ENCODE measurements at places on chromosomes 12 and 14.
A peak's percentile ranks its signal among the peaks of the same experiment; 100 is the strongest.

GRCh38 chr12:47231456-47231855, 151.7 kb upstream of the AMIGO2 start:
- no peak for DNase-seq

DNA sequence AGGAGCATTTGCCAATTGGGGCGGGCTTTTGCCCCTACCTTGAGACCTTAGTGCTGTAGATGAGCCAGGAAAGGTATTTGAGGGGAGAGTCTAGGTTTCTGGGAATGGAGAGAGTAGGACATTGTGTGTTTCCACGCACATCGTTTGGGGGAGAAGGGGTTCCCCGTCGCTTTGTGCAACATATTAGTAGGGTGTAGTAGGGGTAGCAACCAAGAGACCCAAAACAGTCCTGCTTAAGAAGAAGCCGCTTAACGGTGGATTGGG, 694 bp upstream of the PTGES3 start:
- no peak for DNase-seq

- no peak for DNase-seq
These were observed 134.1 kb downstream of the PLEKHA5 start for GRCh38 chr12:19263672-19264071.

DNA sequence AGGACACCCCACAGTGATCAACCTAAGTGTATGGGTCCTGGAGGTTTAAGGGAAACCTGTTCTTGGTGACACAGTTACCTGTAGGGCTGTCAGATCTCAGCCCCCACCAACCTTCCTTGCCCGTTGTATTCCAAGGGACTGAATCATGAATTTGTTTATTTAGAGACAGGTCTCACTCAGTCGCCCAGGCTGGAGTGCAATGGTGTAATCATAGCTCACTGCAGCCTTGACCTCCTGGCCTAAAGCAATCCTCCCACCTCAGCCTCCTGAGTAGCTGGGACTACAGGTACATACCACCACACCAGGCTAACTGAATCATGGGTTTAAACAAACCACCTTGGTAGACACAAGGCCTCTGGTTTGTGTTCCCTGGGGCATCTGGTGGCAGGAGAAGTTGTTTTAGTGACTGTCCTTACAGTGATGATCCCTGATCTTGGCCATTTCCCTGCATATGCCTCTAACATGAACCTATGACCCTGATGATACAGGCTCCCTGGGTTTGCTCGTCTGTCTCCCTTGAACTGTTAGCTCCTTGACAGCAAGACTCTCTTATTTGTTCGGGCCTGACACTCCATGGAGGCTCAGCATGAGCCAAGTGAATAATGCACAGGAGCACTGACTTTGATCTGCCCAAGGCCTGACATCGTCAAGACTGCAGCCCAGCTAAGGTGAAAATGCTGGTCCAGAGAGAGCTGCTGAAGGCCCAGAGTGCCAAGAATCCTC, 47.9 kb downstream of the PITPNM2 start:
- DNase-seq = no peak

DNA sequence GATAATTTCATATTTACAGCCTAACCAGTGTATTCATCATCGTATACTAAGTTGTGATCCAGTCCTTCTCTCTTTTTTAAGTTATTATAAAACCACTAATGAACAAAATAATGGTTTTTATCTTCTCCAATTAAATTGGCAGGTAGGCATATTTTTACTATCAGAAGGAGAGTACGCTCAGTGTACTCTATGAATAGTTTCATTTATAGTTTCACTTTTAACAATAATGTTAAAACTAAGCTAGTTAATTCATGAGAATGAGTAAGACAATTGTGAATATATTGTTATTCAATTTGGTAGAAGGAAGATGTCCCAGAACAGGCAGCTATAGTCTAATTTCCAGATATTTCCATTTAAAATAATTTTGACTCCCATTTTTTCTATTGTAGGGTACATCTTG, 277.1 kb downstream of the RASSF9 start:
- DNase-seq = no peak

DNA sequence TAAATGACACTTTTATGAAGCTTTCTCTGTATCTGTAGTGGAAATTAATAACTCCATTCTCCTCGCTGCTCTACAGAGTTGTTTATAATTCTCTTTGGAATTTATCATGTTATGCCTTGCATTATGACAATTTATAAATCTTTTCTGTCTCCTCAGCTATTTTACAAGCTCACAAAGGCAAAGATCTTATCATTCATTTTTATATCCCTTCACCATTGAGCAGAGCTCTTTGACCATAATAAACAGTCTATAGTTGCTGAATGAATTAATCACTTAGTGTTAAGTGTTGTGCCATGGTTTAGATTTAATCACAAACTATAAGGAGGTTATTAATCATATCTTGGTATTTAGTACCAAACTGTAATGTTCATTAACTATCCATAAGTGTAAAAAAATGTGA, 126.4 kb downstream of the NAV3 start:
- DNase-seq = no peak

DNA sequence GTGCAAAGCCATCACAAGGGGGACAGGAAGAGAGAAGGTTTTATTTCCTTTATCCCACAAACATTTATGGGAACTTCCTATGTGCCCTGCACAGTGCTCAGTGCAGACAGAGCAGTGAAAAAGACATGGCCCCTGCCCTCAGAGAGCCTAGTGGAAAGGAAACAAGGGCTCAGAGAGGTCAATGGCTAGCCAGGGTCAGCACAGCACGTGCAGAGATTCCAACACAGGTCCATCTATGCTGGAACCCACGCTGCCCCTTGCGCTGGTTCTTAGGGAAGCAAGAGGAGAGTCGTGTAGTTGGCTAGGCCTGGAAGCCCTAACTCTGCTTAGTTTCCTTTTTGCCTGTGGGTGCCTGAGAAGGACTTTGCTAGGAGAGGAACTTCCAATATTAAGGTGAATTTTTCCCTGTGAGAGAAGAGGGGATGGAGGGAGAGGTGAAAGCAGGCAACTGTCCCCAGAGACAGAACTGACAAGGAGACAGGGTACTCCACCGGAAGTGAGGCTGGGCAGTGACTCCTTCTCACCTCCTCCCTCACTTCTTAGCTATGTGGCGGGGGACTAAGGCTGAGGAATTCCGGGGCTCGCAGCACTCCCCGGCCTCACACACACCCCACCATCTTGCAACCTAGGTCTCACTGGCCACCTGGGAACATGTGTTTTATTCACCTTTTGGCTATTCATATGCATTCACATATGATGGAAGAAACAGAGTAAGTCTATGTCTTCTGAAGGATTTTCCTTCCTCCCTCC, 12.1 kb upstream of the GPX2 start:
- DNase-seq = no peak

- no peak for DNase-seq
These were observed 100.6 kb downstream of the OTOGL start for GRCh38 chr12:80199931-80200330.

- no peak for DNase-seq
These were observed 10.8 kb downstream of the COL2A1 start for GRCh38 chr12:47993491-47993890.

DNA sequence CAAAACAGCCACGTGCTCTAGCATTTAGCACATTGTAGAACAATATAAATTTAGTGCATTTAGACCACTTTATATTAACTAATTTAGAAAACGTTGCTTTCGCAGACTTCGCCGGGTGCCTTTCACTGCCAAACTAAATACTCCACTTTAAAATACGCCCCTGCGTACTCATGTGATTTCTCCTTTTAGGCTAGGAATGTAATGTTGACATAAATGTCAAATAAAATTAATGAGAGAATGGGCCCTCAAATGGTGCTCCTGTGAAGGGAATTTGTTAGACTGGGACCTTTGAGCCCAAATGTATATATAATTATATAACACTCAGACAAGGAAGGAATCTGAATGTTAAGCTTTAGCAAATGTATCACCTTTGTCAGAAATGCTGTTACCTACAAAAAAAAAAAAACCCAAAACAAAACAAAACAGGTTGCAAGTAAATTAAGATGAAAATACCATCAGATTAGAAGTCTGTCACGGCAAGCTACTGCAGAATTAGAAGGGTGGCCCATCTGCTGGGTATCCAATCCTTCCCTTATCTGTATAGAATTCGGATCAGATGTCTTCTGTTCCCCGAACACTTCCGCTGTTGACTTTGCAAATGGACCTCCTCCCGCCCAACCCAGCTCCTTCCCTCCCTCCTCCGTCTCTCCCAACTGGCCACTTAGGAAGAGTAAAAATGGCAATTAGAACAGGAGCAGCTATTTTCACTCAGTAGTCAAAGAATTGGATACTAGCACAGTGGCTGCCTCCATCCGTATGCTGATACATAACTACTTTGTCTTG, 159.3 kb upstream of the FOXN3 start:
- no peak for DNase-seq

GRCh38 chr12:54970741-54971140, 13.8 kb downstream of the TESPA1 start:
- DNase-seq = no peak

DNA sequence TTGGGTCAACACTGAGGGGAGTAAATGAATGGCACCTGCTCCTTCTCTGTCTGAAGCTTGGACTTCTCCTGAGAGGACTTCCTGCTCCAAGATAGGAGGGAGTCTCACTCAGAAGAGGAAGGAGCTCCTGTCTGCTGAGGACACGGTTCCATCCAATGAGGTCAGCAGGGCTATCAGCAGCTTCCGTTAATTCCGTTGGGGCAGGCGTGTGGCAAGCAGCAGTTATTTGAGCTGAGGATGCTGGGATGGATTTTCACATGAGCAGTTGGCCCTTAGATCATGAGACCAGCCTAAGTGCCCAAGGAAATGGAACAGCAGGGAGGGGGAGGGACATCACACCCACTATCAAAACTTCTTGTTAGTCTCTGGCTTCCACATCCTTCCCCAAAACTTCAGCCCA, 159.0 kb upstream of the PZP start:
- DNase-seq = no peak

DNA sequence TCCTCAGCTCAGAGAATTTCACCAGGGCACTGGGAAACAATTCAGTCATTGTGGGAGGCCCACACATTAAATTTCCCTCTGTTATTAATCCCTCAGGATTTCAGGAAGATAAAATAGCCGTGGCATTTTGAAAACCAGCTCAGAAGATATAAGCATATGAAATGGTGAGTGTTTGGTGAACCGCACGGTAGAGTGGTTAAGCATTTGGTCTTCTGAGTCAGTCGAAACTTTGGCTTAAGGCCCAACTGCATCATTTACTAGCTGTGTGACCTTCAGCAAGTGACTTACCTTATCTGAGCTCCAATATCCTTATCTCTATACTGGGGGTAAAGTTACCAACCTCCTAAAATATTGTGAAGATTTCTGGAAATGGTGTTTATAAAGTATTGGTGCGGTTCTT, 5.2 kb upstream of the VRK1 start:
- no peak for DNase-seq

DNA sequence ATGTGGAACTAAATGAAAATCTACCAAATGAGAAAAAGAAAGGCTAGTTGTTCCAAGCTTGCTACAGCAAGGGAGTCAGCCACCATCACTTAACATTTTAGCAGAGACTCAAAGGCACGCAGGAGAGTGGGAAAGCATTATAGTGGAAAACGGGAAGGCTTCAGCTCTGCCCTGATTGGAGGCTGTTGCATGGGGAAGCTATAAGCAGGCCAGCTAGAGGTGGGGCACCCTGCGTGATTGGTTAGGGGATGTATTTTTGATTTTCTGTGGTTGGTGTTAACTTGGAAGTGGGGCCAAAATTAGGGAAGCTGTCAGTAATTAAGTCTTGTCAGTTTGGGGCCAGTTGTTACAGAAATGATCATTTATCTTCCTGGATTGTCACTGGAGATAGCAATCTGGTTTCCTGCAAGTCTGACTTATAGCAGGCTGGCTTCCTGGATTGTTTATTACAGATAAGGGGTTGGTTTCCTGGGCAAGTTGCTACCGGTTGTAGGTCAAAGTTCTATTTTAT, 93.9 kb downstream of the FAR2 start:
- DNase-seq = peak; percentile 12

- DNase-seq = no peak
These were observed 256.7 kb downstream of the SUDS3 start for GRCh38 chr12:118633071-118633470.

GRCh38 chr12:9750276-9751203, 10.2 kb downstream of the CD69 start:
- peak; percentile 67 for DNase-seq

DNA sequence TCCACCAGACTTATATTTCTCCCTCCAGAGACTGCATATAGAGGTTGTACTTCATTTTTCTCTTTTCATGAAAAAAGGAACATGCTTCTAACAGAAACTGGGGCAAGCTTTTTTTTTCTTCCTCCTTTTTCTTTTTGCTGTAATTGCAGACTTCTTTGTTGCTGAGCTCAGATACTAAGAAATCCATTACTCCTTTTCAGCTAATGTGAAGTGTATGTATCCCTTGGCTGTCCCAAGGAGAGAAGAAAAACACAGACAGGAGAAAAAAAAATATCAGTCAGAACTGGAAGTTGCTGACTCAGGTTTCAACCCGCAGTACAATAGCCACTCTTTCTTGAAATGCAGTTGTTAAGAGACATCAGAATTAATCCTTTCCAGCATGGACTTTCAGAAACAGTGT, 1248.4 kb downstream of the LRFN5 start:
- DNase-seq = no peak

DNA sequence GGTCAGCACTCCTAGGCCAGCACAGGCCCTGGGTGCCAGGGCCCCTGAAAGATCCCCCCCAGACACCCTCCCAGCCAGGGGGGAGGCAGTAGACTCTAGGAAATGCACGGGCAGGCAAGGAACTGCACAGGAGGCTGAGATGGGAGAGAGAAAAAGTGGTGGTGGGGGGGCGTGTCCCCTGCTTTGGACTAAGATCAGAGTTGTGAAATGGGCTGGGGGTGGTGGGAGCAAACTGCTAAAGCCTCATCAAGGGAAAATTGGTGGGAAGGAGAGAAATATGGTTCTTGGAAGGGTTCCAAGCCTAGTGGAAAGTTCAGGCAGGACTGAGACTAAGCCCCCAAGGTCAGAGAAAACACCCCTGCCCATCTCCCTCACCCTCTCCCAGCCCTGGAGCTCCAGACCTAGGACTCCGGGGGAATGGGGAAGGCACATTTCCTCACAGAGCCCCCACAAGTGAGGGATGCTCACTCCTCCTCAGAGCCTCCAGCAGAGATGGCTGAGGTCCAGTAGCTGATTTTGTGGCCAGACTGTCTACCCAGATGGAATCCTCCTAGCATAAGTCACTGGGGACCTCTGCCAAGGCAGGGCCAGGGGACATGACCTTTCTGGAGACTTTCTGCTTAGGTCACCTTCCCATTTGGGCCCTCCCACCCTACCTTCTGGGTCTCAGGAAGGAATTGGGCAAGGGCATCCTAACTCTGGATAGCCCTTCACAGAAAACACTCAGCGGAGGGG, 29.8 kb downstream of the FIGNL2 start:
- DNase-seq = no peak

DNA sequence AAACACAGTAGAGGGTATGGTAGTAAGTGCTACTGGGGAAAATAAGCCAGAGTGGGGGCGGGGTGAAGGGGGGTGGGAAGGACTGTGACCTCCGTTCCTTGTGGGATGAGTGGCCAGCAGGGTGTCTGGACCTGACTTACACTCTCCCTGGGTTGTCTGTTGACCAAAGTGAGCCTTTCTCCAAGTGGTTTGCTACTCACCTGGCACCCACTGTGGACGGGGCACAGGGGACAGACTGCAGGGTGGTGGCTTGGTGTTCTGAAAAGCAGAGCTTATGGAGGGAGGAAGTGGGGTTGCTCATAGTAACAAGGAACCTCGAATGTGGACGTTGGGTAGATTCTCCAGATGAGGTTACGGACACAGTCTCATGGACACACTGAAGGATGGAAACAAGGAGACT, 94.4 kb upstream of the VRK1 start:
- DNase-seq = no peak

Measured in SK-N-SH (cell line).